Colonic mucosa (tissue), 4 donors: ENCODE measurements at places on chromosomes 4 and X. TPM values are rescaled to one million over a fixed set of nuclear protein-coding genes. Genes with fewer than 3 reads are reported as not detected.

Gene FAAH2
- 5.6 TPM for total RNA-seq

Gene ASB12
- total RNA-seq, result 0.40 TPM

Gene SPATA18
- 14.6 TPM for total RNA-seq

Gene PDGFC
- total RNA-seq, result 3.9 TPM

Gene CHRNA9
- total RNA-seq, result not detected

Gene SLITRK4
- 0.32 TPM for total RNA-seq

Gene RHOXF2B
- not detected for total RNA-seq

DNA sequence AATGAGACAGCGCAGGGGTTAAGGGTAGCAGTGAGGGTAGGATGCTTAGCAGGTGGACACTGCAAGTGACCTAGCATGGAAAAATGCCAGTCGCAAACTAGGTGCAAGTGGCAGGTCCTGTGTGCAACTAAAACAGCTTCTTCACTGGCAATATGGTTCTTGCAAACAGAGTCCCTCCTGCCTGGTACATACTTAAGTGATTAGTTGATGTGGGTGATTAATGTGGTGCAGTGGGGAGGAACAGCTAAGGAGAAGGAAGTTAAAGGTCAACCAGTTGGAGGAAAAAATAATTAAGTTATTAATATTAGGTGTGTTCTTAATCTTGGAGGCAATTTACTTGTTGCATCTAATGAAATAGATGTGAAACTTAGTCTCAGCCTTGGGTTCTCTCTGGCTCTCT lies 121.6 kb upstream of the IGFBP7 start:
- no peak for DNase-seq

GRCh38 chr4:41204400-41204978 lies 9.9 kb downstream of the APBB2 start:
- DNase-seq, result no peak

DNA sequence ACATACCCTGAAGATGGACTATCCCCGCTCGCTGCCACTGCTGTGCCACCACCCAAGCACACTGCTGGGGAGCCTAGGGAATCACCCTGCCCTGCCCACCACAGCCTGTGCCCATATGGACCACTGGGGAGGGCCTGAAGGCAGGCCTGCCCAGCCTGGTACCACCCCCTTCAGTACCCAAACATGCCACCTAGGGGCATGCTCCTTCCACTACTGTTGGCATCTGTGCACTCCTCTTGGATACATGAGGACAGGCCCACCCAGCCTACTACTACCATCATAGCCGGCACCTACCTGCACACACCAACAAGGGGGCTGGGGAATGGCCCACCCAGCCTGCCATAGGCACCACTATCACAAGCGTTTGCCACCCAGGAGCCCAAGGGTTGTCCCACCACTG lies 30.1 kb upstream of the PRDX4 start:
- no peak for DNase-seq

DNA sequence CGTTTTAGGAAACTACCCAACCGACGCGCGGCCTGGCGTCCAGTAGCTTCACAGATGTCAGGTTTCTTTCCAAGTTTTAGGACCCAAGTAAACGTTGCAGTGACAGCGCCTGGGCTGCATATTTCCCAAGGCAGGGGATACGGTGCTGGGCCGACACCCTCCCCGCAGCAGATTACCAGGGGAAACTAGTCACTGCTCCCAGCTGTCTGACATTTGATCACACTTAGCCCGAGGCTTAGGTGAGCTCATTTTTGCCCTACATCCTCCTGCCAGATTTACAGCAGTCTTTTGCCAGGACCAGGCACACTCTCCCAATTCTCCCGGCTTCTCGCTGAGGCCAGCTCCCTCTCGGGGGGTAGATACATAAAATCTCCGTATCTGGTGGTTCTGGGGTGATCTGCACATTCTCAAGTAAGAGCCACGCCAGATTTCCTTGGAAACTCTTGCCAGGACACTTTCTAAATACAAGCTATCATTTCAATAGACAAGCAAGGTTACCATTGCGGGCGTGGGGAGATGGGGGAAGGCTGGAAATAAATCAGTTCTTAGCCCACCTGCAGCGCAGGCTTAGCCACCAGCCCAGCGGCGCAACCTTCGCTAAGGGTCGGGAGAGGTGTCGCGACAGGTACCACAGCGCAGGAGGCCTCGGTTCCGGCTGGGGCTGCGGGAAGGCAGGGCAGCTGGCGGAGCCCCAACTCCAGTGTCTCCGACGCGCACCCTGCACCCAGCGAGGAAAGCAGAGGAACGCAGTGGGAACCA lies 2.5 kb upstream of the SOX3 start:
- DNase-seq, result no peak

DNA sequence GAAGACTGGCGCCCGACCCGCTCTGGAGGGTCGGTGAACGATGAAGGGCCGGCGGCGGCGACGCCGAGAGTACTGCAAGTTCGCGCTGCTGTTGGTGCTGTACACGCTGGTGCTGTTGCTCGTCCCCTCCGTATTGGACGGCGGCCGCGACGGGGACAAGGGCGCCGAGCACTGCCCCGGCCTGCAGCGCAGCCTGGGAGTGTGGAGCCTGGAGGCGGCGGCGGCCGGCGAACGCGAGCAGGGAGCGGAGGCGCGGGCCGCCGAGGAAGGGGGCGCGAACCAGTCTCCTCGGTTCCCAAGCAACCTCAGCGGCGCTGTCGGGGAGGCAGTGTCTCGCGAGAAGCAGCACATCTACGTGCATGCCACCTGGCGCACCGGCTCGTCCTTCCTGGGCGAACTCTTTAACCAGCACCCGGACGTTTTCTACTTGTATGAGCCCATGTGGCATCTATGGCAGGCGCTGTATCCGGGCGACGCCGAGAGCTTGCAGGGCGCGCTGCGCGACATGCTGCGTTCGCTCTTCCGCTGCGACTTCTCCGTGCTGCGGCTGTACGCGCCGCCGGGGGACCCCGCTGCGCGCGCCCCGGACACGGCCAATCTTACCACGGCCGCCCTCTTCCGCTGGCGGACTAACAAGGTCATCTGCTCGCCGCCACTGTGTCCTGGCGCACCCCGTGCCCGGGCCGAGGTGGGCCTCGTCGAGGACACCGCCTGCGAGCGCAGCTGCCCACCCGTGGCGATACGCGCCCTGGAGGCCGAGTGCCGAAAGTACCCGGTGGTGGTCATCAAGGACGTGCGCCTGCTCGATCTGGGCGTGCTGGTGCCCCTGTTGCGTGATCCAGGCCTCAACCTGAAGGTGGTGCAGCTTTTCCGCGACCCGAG lies 568 bp downstream of the CHST7 start:
- peak; percentile 49 for DNase-seq

- DNase-seq, result no peak
Measured at GRCh38 chr4:154467886-154468285, 23.7 kb downstream of the DCHS2 start.

DNA sequence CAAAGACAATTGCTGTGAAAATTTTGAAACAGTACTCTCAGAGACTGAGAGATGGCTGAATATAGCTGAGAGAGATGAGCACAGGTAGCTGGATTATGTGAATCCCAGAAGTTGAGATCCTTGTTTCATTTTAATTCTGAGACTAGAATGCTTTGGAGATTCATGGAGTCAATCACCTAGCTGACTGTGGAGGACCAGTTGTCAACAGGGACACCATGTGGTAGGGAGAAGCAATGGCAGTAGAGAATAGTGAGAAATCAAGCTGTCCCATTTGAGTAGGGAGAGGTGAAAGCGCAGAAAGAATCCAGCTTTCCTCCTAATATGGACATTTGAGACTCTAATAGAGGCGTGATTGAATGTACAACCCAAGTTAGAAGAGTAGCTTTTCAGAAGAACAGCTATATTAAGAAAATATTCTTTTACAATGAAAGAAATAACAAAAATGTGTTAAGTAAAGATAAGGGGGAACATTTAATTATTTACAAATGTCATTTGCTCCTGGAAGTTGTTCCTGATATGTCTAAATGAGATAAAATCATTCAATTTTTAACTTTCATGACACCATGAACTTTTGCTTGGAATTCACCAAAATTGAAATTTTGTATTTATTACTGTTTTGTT lies 30.3 kb upstream of the GLRB start:
- no peak for DNase-seq

DNA sequence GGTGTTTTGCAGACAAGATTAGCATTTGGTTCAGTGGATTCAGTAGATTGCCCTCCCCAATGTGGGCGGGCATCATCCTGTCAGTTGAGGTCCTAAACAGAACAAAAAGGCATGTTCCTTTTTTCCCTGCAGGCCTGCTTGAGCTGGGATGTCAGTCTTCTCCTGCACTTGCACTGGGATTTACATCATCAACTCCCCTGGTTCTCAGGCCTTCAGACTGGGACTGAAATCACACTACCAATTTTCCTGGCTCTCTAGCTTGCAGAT lies 278.9 kb upstream of the FTHL17 start:
- DNase-seq, result no peak

DNA sequence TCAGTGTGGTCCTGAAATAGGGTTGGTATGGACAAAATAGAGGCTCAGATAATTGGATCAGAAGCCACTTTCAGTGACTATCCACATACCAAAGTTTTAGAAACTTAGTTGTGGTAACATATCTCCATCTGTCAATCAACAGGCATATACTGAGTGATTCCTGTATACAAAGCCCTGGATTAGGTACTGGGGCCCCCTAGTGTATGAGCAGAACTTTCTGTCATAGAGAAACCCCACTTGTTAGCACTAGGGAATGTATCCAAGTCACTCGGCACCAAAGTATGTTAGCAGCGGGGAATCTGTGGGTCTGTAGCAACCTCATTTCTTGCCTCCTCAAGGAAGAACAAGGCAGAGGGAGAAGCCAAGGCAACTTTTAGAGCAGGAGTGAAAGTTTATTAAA lies 50.7 kb downstream of the MAP7D3 start:
- no peak for DNase-seq

- peak; percentile 18 for DNase-seq
Measured at GRCh38 chr4:70892086-70892769, 9.9 kb upstream of the MOB1B start.

- DNase-seq, result no peak
Measured at GRCh38 chr4:18209448-18209847, 187.9 kb upstream of the LCORL start.

DNA sequence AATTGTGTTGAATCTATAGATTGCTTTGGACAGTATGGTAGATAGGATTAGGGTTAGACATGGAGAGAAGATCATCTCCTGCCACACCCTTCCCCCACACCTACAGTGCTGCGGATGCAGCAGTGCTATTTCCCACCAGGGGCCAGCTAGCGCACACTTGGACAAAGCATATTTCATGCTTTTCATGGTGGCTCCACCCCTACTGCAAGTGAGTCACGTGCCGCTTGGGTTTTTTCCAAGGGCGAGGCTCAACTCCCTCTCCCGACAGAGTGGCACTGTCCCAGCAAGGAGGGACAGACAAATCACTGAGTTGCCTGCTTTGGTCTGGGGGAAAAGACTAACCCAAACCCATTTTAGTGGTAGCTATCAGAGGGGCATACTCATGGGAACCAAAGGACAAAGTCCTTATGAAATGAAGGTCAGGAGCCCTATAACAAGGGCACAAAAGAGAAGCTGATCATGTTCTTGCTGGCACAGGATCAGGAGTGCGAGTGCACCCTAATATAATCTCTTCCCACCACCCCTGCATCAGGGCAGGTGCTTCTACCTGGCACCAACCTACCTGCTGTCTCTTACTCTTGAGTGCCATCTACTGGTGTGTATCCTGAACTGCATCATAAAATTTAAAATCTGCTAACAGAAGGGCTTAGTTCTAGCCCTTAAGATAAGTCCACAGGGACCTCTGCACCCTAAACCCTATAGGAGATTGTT lies 55.1 kb upstream of the PGAM4 start:
- peak; percentile 77 for DNase-seq

- DNase-seq, result no peak
Measured at GRCh38 chr4:142703694-142704309, 142.3 kb downstream of the INPP4B start.

GRCh38 chr4:2907226-2907625 lies 56.0 kb downstream of the NOP14 start:
- no peak for DNase-seq

GRCh38 chr4:159447296-159447695 lies 344.4 kb downstream of the RAPGEF2 start:
- DNase-seq, result no peak

DNA sequence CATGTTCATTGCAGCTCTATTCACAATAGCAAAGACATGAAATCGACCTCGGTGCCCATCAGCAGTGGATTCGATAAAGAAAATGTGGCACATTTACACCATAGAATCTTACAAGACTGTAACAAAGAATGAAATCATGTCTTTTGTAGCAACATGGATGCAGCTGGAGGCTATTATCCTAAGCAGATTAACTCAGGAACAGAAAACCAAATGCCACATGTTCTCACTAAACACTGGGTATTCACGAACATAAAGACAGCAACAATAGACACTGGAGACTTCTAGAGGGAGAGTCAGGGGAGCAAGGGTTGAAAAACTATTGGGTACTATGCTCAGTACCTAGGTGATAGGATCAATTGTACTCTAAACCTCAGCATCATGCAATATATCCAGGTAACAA lies 180.5 kb downstream of the PPP1R2C start:
- no peak for DNase-seq

- DNase-seq, result no peak
Measured at GRCh38 chr4:105741548-105741947, 33.0 kb downstream of the GSTCD start.

- DNase-seq, result no peak
Measured at GRCh38 chrX:109654516-109655109, 29.6 kb upstream of the KCNE5 start.

DNA sequence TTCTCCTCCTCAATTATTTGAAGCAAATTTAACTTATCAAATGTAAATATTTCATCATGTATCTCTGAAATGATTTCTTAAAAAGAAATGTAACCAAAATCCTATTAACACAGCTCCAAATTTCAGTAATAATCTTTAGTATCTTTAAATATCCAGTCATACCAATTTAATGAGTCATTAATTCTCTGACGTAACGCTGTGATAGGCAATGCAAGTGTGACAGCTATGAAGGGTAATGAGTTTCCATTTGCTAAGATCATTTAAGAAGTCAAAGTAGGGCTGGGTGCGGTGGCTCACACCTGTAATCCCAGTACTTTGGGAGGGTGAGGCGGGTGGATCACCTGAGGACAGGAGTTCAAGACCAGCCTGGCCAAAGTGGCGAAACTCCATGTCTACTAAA lies 15.6 kb downstream of the RPS3A start:
- DNase-seq, result no peak

GRCh38 chrX:40671126-40671525 lies 23.8 kb upstream of the CXorf38 start:
- no peak for DNase-seq

GRCh38 chr4:120327276-120327675 lies 260.6 kb upstream of the MAD2L1 start:
- DNase-seq, result no peak

DNA sequence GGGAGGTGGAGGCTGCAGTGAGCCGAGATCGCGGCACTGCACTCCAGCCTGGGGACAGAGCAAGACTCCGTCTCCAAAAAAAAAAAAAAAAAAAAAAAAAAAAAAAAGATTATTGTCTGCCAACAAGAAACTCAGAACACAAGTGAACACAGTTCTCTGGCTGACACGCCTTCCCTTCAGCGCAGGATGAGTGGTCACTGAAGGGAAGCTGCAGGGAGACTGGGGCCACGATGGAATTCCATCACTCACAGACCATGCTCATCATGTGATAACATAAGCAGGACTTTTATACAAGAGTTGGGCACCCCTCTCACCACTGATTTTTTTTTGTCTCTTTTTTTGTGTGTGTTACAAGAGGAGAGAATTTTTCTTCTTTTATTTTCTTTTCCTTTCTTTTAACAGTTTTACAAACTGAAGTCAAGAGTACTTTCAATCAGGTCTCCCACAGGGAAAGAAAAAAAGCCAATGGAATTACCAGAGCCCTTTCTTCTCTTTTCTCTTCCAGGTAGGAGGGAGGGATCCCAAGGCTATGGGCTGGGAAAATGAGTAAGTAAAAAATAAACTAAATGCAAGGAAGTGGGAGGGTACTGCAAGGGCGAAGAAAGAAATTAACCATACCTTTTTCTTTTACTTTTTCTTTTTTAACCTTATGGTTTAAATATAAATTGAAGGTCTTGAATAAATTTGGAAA lies 435.6 kb downstream of the GPM6A start:
- no peak for DNase-seq
